ENCODE measurements at places on chromosomes 6 and 20. TPM values are rescaled to one million over a fixed set of nuclear protein-coding genes. Genes with fewer than 3 reads are reported as not detected.

Gene CENPQ
- total RNA-seq: 0.66 TPM

GRCh38 chr6:146884728-146885127 lies 286.0 kb downstream of the ADGB start:
- no peak for DNase-seq

DNA sequence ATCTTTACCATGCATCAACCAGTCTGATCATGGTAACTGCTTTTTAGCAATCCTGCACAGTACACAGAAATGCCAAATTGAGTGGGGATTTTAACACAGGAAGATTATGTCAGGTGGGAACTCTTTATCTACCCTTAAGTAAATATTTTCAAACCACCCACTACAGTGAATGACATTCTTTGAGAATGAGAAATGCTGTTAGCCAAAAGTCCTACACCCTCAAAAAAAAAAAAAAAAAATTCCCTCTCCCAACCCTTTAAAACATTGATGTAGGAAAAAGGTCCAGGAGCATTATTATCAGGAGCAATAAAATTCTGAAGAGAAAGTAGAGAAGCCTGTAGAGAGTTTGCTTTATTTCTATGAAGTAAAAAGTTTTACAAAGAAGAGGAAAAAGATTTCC lies 307.2 kb upstream of the THEMIS start:
- DNase-seq: no peak

DNA sequence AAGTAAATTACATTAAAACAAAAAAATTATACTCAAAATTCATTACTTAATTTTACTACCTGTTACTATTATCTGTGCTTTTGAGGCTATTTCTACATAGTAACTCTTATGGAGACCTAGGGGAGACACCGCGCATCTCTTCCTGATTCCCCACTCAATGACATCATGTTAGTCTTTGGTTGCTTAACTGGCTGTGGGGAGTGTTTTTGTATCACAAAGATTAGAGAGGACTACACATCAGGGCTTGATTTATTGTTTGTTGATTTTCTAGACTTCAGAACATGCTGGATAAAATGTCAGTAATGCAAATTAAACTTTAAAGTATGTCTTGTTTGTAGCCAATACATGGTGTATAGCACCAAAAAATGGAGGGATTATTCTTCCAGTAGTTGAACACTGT lies 26.0 kb downstream of the SLC2A10 start:
- DNase-seq: no peak

Data from body of pancreas (tissue), 4 donors.